ENCODE measurements at places on chromosomes 11 and 22.

DNA sequence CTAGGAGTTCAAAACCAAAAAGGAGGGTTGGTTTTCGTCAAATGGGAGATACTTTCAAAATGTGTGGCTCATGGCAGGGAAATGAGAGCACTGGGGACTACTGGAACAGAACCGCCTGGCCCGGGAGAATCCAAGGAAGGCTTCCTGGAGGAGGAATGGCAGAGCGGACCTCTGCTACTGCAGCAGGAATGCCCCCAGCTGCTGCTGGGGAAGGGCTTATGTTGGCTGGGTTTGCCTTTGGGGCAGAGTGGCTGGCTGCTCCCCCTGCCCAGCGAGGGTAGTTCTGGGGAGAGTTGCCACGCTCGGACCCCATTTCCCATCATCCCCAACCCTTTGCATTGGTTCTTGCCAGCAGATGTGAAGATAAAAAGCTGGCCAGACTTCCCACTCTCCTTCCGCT is 10.6 kb upstream of the APOBEC3A start:
- no peak for DNase-seq

DNA sequence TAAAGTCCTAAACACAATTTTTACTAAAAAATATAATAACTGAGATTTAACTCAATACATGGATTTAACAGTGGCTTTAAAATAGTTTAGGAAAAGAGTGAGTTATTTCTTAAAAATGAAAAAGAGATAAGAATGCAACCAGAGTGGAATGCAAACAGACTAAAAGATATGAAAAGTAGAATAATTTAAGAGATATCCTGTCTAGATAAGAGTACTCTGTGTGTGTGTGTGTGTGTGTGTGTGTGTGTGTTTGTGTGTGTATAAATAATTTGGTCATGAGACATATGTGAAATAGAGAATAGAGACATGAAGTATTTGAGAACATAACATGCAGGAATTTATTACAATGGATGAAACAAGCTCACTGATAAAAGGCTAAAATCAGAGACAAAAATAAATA is 986.9 kb upstream of the CHORDC1 start:
- DNase-seq, result no peak

GRCh38 chr11:6405052-6405667 is 13.7 kb downstream of the APBB1 start:
- no peak for DNase-seq

DNA sequence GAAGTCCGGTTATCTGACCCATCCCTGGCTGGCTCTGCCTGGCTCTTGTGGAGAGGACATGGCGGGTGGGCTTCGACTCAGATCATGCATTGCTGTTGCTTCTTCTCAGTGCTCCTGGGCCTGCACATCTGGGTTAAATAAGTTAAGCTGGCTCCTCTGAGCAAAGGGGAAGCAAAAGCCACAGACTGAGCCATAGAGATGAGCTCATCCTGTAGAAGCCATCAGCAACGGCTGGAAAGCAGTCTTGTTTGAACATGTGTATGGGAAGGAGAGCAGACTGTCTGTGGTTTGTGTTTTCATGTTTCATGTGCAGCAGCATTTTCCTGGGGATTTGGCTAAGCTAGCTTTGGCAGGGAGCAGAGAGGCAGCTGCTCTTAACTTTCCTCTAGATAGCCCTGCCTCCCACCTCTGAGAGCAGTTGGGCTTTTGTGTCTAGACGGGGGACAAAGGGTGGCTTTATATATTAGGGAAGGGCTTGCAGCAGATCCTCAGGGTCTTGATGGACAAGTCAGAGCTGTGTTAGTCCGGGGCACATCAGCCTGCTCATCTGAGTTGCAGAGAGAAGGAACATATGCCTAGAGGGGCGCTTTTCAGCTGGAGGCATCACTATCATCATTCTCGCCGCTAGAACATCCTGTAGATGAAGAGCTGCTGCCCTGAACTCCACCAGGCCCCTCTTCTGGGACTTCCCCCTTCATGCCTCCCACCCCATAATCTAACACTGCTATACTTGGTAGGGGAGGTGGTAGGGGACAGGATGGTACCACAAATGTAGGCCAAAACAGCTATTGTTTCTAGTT is 14.9 kb downstream of the DCPS start:
- DNase-seq, result peak; percentile 71

- DNase-seq, result peak; percentile 73
Observed at GRCh38 chr11:63888170-63889086, 28.5 kb downstream of the RCOR2 start.

Measured in right atrium auricular region (tissue), 2 donors.